ENCODE measurements at places on chromosomes 4 and X.
A peak's percentile ranks its signal among the peaks of the same experiment; 100 is the strongest.

DNA sequence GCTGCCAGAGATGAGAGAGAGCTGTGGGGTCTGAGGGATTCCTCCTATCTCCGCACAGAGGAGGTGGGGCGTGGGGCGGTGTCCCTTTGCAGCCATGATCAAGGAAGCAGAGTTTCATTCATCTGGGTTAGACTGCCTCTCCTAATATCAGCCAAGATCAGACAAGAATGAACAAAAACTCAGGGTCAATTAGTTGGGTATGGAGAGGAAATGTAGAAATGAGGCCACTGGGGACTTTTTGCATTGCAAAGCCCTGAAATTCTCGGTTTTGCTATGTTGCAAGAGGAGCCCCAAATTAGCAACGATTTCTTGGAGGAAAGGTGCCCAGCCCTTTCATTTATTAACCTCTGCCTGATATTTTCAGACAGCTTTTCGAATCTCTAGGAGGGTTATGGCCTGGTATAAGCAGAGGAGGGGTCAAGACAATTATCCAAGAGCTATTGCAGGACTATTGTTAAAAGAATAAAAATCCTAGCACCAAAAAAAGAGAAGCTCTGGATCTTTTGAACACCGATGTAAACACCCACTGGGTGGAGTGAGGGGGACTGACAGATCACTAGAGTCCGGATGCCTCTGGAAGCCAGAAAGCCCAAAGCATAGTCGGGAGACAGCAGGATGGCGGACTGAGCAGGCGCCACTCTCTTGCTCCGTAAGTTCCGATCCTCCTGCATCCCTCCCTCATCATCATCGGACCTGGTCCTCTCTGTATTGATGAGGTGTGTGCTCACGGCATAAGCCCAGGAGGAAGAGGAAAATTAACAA is 34.4 kb upstream of the ACSL1 start:
- H3K27me3 ChIP-seq = peaks cover 3% of the 10 kb centered on the region
- H3K4me3 ChIP-seq = no peak overlapping the region
- DNase-seq = no peak
- H3K27ac ChIP-seq = no peak overlapping the region

DNA sequence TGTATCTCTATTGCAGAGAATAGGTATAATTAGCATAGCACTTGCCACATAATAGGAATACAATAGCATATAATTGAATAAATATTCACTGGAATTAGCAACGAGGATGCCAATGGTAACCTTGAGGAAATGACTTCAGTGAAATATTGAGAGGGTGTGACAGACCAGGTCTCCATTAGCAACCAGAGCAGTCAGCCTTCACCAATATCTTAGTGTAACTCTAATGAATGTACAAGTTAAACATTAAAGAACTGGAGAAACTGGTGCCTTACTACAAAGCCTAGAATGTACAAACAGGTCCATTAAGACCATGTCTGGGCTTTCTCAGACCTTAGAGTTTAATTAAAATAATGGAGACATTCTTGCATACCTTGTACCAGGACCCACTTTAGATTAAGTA is 143.0 kb downstream of the MAGEB17 start:
- no peak overlapping the region for H3K27ac ChIP-seq
- H3K4me1 ChIP-seq = no peaks in the 10 kb centered on the region
- no peak overlapping the region for H3K4me3 ChIP-seq
- H3K36me3 ChIP-seq = no peaks in the 10 kb centered on the region
- no peak for DNase-seq

DNA sequence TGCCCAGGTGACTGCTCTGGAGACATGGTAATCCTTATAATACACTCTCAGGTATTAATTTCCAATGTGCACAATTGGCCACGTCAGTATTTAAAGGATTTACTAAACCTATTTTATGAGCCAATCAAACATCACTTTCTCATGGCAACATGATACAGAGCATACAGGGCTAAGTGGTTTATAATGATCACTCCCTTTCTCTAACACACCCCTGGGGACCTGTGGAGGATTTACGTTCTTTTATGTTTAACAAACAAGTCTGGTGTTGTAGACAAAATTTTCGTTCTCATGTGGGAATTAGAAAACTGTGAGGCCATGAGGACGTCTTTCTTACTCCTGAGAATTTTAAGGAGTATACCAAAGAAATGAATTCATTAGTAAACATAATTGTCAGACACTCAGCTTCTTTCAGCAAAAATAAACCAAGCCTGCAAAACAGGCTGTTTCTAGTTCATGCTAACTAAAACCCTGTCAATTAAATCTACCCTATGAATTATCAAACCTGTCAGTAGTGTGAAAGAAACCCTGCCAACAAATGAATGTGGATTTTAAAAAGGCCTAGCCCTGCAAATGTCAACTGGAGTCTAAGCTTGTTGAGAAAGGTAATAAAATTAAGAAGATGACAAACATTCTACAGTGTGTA is 155.8 kb downstream of the PDGFC start:
- H3K27ac ChIP-seq = peak overlapping the region; percentile 80
- H3K4me1 ChIP-seq = peaks cover 20% of the 10 kb centered on the region
- H3K4me3 ChIP-seq = no peak overlapping the region
- no peaks in the 10 kb centered on the region for H3K27me3 ChIP-seq

DNA sequence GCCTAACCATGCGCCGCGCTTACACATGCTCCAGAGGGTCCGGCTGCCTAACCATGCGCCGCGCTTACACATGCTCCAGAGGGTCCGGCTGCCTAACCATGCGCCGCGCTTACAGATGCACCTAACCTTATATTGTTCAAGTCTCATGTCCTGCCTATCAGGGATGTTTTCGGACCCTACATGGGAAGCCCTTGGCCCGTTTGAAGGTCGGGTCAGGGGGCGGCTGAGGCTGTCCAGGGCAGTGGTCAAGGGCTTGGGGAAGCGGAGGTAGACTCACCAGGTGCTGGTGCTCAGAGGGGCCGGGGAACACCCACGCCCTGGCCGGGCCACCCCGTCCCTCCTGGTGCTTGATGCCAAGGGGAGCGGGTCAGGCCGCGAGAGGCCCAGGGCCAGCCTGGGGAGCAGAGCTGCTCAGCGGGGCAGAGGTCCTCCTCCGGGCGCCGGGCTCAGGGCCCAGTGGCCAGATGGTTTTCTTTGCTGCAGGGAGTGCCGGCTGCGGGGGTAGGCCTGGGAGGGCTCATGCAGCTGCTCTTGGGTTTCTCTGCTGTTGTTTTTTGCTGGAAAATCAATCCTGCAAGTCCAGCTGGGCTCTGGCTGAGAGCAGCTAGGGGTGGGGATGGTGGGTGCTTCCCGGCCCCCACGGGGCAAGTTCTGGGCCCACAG is 35.4 kb upstream of the SPON2 start:
- H3K27ac ChIP-seq = no peak overlapping the region
- no peak overlapping the region for H3K4me3 ChIP-seq
- no peaks in the 10 kb centered on the region for H3K27me3 ChIP-seq
- no peak for DNase-seq
- peaks cover 3% of the 10 kb centered on the region for H3K4me1 ChIP-seq
- H3K36me3 ChIP-seq = peaks cover 10% of the 10 kb centered on the region

- no peaks in the 10 kb centered on the region for H3K36me3 ChIP-seq
- H3K4me3 ChIP-seq = no peak overlapping the region
- no peaks in the 10 kb centered on the region for H3K27me3 ChIP-seq
- H3K27ac ChIP-seq = no peak overlapping the region
- DNase-seq = no peak
These were observed 187.9 kb downstream of the KDR start for GRCh38 chr4:54937501-54937900.

GRCh38 chr4:33628296-33628695 is 2616.0 kb downstream of the ARAP2 start:
- no peaks in the 10 kb centered on the region for H3K36me3 ChIP-seq
- DNase-seq = no peak
- H3K4me3 ChIP-seq = no peak overlapping the region
- no peak overlapping the region for H3K27ac ChIP-seq

- H3K4me1 ChIP-seq = no peaks in the 10 kb centered on the region
- DNase-seq = no peak
- no peak overlapping the region for H3K4me3 ChIP-seq
- no peaks in the 10 kb centered on the region for H3K36me3 ChIP-seq
- no peak overlapping the region for H3K27ac ChIP-seq
These were observed 61.3 kb upstream of the CRMP1 start for GRCh38 chr4:5954056-5954760.

- H3K4me1 ChIP-seq = peaks cover 8% of the 10 kb centered on the region
- H3K27me3 ChIP-seq = no peaks in the 10 kb centered on the region
- H3K27ac ChIP-seq = no peak overlapping the region
- H3K4me3 ChIP-seq = no peak overlapping the region
These were observed 20.0 kb downstream of the CLDN22 start for GRCh38 chr4:183300070-183300469.

GRCh38 chrX:115533485-115533884 is 27.5 kb upstream of the PLS3 start:
- no peak for DNase-seq
- H3K4me3 ChIP-seq = no peak overlapping the region
- H3K27me3 ChIP-seq = no peaks in the 10 kb centered on the region
- no peak overlapping the region for H3K27ac ChIP-seq
- peaks cover 5% of the 10 kb centered on the region for H3K4me1 ChIP-seq

DNA sequence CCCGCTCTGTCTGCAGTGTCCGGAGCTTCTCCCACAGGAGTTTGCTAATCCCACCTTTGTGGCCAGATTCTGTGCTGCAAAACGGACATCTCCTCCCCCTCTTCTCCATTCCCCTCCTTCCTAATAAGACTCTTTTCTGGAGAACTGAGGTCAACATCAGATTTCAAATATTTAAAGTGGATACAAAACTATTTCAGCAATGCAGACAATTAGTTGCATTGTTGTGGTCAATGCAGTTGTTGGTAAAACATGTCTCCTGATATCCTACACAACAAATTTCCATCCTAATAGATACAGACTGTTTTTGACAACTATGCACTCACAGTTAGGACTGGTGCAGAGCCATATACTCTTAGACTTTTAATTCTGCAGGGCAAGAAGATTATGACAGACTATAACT is 5.1 kb upstream of the MCUB start:
- no peak overlapping the region for H3K27ac ChIP-seq
- H3K4me3 ChIP-seq = no peak overlapping the region
- H3K27me3 ChIP-seq = no peaks in the 10 kb centered on the region
- H3K36me3 ChIP-seq = no peaks in the 10 kb centered on the region
- H3K4me1 ChIP-seq = peaks cover 4% of the 10 kb centered on the region
- no peak for DNase-seq

DNA sequence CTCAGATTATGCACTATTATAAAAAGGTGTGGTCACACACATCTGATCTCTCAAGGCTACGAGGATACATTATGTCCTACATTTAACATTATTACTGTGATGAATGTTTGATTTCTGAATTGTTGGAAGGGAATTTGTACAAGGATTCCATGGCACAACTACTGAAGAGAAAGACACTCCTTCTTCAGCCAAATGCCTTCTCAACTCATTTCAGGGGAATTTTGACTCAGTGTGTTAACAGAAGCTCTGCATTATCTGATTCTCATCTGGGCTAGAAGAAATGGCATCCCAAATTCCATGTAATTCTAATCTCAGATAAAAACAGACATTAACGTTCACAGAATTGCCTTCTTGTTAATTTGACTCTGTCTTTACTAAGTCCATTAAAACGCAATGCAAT is 477.7 kb downstream of the PDGFC start:
- H3K27ac ChIP-seq = no peak overlapping the region
- H3K36me3 ChIP-seq = no peaks in the 10 kb centered on the region
- no peaks in the 10 kb centered on the region for H3K4me1 ChIP-seq
- DNase-seq = no peak
- no peaks in the 10 kb centered on the region for H3K27me3 ChIP-seq

DNA sequence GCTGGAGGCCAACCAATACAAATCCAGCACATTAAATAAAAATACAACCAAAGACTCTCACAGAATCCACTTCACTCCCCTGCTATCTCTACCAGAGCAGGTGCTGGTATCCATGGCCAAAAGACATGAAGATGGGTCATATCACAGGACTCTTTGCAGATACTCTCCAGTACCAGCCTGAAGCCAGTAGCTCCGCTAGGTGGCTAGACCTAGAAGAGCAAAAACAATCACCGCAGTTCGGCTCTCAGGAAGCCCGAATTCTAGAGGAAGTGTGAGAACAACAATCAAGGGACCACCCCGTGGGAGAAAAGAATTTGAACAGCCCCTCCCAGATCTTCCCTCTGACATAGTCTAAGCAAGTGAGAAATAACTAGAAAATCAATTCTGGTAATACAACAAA is 20.2 kb downstream of the CLIC2 start:
- H3K4me1 ChIP-seq = no peaks in the 10 kb centered on the region
- H3K4me3 ChIP-seq = no peak overlapping the region
- no peaks in the 10 kb centered on the region for H3K27me3 ChIP-seq

DNA sequence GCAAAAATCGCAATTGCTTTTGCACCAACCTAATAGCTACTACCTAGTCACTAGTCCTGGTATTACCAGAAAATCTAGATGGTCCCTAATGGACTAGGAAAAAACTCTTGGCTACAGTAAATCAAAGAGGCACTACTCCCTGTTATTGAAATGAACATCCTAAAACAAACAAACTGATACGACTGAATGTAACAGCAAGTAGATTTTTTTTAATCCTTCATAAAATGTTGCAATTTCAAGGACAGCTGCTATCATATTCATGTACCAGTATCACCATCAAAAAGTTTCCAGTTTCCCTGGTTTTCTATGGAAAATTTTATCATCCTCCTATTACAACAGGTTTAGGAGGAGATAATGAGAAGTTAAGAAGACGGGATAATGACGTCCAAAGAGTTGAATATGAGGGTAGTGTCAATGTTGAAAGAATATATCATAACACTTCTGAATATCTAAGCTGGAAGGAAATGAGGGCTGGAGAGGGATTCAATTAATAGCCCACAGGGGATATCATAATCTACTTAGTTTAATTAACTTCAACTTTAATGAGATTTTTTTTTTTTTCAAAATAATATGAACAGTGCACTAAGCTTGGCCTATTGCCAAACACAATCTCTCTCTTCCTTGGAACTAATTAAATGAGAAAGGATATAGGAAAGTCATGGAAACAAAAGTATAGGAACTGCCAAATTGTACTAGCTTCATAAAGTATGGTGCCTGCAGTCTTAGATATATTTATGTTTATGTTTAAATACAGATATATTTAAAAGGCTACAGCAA is 94.8 kb upstream of the SMIM10 start:
- DNase-seq = no peak
- H3K27me3 ChIP-seq = no peaks in the 10 kb centered on the region
- H3K27ac ChIP-seq = no peak overlapping the region
- H3K4me1 ChIP-seq = no peaks in the 10 kb centered on the region
- H3K36me3 ChIP-seq = no peaks in the 10 kb centered on the region

GRCh38 chr4:139630126-139630495 is 35.5 kb upstream of the MGST2 start:
- no peaks in the 10 kb centered on the region for H3K4me1 ChIP-seq
- H3K27ac ChIP-seq = no peak overlapping the region
- DNase-seq = no peak
- H3K36me3 ChIP-seq = no peaks in the 10 kb centered on the region

- peaks cover 20% of the 10 kb centered on the region for H3K4me1 ChIP-seq
- H3K36me3 ChIP-seq = no peaks in the 10 kb centered on the region
- H3K27ac ChIP-seq = peak overlapping the region; percentile 86
- no peaks in the 10 kb centered on the region for H3K27me3 ChIP-seq
- no peak overlapping the region for H3K4me3 ChIP-seq
- no peak for DNase-seq
These were observed 46.6 kb upstream of the MAGEC2 start for GRCh38 chrX:142251680-142252079.

GRCh38 chrX:105738162-105738561 is 84.2 kb upstream of the NRK start:
- H3K4me1 ChIP-seq = no peaks in the 10 kb centered on the region
- no peaks in the 10 kb centered on the region for H3K36me3 ChIP-seq
- no peaks in the 10 kb centered on the region for H3K27me3 ChIP-seq
- no peak overlapping the region for H3K27ac ChIP-seq
- H3K4me3 ChIP-seq = no peak overlapping the region

- H3K27ac ChIP-seq = peak within 1 kb of the TSS; percentile 28
- peaks cover 2% of the 10 kb centered on the region for H3K36me3 ChIP-seq
- DNase-seq = no peak
These were observed at the start of gene CYP4V2 for GRCh38 chr4:186191200-186192065. Gene CYP4V2, plus strand, starts transcription at chr4:186191567. Its CDS starts 257 bp downstream, at chr4:186191824.

Measured in keratinocyte (primary cell).